ENCODE measurements at places on chromosomes 1 and 21.
A peak's percentile ranks its signal among the peaks of the same experiment; 100 is the strongest.

DNA sequence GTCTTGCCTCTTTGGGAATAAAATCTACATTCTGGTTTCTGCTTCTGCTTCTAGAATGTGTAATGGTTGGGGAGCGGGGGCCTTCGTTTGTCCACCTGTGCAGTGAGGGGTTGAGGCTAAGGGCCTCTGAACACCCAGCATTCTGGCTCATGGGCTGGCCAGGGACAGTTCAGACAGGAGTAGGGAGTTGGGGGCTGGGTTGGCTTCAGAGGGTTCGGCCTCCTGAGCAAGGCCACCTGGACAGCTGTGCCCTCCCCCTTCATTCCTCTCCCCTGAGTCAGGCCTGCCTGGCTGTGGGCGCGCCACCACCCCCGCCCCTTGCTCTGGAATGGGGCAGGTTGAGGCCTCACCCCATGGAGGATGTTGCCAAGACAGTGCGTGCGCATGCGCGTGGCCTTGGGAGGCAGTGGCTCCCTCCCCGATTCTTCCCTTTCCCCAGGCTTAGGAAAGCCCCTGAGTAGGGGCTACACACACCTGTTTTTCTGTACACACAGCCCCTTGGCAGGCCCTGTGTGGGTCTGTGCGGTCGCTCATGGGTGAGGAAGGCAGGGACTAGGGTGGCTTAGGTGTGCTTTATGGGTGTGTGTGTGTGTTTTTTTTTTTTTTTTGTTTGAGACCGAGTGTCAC, 57.0 kb downstream of the YARS1 start:
- DNase-seq, result no peak

DNA sequence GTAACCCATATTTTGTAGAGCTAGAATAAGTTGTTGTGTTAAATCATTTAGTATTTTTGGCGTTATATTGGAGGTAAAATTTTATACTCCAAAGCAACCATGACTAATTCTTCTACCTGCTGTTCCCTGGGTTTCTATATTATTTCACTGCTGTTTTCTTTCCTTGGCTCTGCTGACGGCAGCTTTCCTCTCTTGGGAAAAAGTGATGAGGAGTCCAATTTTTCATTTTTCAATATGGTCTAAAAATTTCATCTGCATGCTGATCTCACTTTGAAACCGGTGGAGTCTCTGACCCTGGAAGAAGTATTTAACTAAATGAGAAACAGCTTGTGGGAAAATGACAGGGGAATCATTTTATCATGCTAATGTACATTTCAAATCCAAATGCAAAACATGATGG, 110.2 kb downstream of the IFI44 start:
- no peak for DNase-seq

DNA sequence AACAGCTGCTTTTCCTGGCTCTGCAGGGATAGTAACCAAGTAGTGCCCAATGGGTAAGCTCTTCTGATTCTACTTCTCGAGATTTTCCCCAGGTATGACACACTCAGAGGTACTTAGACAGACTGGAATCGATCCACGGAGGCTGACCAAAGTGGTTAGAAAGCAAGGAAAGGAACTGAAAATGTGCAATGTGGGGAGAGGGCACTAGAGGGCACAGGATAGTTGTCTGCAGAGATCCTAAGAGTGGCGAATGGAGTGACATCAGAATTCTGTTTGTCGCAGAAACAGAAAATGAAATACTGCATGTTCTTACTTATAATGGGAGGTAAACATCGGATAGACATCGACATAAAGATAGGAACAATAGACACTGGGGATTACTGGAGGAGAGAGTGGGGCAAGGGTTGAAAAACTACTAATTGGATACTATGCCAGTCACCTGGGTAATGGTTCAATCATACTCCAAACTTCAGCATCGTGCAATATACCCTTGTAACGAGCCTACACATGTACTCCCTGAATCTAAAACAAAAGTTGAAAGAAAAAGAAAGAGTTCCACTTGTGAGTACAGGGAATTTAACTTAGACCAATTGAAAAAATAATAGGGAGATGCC, 23.3 kb downstream of the CYP2J2 start:
- DNase-seq, result peak; percentile 6

- no peak for DNase-seq
These were observed 5.8 kb upstream of the EPS15 start for GRCh38 chr1:51524817-51525216.

GRCh38 chr1:230277201-230278025, 148.7 kb downstream of the PGBD5 start:
- DNase-seq, result peak; percentile 48

Measured in NCI-H2227 treated with DMSO at 0.1 percent for 48 hours (cell line).